ENCODE measurements at places on chromosomes 6 and 20.
A peak's percentile ranks its signal among the peaks of the same experiment; 100 is the strongest.

DNA sequence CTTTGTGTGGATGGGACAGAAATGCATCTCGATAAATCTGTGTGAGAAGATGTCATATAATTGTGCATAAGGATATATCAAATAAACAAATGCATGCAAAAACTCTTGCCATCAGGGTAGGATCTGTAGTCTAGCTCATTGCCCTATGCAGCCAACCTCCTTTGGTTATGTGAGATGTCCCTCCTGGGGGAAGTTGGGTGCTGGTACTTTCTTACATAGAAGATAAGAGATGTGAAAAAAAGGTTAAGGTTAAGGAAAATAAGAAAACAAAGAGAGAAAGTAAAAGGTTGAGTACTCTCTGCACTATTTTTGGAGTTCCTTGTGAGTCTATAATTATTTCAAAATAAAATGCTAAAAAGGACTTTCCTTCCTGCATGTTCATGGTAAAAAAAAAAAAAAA lies 30.4 kb downstream of the ZDHHC14 start:
- no peaks in the 10 kb centered on the region for H3K36me3 ChIP-seq
- H3K27me3 ChIP-seq = no peaks in the 10 kb centered on the region
- no peak overlapping the region for H3K4me3 ChIP-seq
- no peak for DNase-seq
- no peak overlapping the region for H3K27ac ChIP-seq
- H3K4me1 ChIP-seq = no peaks in the 10 kb centered on the region

GRCh38 chr20:31543966-31544598 lies 29.8 kb downstream of the HM13 start:
- no peaks in the 10 kb centered on the region for H3K27me3 ChIP-seq
- DNase-seq = no peak
- no peak overlapping the region for H3K4me3 ChIP-seq

DNA sequence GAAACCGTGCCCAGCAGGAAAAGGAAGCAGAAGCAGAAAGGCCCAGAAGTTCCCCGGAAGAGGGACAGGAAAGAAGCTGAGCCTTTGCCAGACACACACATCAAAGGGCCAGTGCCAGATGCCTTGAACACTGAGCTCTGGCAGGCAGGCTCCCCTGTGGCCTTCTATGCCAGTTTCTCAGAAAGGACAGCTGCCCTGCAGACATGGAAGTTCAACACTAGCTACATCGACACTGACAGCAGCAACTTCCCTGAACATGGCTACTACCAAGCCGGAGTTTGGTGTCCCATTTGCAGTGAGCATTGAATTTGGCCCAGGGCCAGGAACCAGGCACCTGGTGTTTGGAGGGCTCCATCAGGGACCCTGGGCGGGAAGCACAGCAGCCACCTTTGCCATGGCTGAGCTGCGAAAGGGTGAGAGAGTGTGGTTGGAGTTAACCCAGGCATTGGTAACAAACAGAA lies 8.0 kb upstream of the RAET1E start:
- DNase-seq = no peak
- H3K4me1 ChIP-seq = no peaks in the 10 kb centered on the region
- no peak overlapping the region for H3K4me3 ChIP-seq

DNA sequence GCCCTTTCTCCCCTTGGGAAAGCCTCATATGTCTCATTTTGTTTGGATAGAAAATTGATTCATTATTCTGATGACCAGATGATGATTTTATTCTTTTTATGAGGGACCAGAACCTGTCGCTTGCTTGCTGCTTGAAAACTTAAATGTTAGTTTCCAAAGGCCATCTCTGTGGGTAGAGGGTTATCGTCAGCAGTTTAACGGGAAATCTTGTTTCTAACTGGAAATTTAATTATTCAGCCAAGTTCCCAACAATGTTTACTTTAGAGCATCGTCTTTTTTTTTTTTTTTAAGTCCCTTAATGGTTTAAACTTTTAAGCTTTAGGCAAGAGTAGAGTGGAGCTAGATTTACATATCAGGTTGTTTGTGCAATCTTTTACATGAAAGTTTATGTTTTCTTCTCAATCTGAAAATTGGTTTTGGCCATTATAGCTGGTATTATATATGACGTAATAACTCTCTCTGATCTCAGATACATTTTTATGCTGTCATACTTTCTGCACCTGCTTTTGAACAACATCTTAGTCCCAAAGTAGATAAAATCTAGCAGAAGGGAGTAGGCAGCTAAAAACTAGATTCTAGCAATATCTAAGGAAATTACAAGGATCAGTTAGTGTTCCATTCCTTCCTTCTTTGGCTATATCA lies 93.9 kb downstream of the FOXO3 start:
- H3K27me3 ChIP-seq = no peaks in the 10 kb centered on the region
- no peaks in the 10 kb centered on the region for H3K36me3 ChIP-seq
- H3K4me1 ChIP-seq = peaks cover 6% of the 10 kb centered on the region

DNA sequence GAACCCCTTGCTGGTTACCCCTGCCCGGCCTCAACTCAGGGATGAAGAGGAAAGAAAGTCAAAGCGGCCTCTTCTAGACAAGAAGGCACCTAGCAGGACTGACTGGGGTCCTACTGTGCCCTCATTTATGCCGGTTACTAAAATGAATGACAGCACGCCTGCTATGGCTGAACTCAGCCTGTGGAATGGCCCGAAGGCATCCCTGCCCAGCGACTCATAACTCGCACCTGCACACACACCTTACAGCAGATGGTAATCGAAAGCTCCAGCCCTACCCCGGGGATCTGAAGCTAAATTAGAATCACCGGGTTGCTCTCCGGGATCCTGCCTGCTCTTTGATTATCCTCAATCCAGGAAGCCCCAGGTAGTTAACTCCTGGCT lies 747 bp upstream of the TXNDC5 start:
- peaks cover 16% of the 10 kb centered on the region for H3K4me1 ChIP-seq
- no peak for DNase-seq
- no peaks in the 10 kb centered on the region for H3K27me3 ChIP-seq
- H3K36me3 ChIP-seq = no peaks in the 10 kb centered on the region

DNA sequence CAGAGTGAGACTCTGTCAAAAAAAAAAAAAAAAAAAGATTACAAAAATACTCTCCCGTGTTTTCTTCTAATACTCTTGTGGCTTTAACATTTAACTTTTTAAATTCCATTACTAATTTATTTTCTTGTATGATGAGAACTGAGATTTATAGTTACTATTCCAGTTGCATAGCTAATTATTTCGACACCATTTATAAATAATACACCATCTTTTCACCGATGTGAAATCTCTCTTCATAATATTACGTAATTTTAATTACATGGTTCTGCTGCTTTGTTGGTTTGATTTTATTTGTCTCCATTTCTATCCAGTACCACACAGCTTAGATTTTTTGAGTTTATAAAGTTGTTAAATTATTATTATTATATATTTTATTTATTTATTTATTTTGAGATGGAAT lies 42.0 kb upstream of the TMEM217 start:
- no peaks in the 10 kb centered on the region for H3K4me1 ChIP-seq
- DNase-seq = no peak
- H3K27ac ChIP-seq = no peak overlapping the region
- no peak overlapping the region for H3K4me3 ChIP-seq

DNA sequence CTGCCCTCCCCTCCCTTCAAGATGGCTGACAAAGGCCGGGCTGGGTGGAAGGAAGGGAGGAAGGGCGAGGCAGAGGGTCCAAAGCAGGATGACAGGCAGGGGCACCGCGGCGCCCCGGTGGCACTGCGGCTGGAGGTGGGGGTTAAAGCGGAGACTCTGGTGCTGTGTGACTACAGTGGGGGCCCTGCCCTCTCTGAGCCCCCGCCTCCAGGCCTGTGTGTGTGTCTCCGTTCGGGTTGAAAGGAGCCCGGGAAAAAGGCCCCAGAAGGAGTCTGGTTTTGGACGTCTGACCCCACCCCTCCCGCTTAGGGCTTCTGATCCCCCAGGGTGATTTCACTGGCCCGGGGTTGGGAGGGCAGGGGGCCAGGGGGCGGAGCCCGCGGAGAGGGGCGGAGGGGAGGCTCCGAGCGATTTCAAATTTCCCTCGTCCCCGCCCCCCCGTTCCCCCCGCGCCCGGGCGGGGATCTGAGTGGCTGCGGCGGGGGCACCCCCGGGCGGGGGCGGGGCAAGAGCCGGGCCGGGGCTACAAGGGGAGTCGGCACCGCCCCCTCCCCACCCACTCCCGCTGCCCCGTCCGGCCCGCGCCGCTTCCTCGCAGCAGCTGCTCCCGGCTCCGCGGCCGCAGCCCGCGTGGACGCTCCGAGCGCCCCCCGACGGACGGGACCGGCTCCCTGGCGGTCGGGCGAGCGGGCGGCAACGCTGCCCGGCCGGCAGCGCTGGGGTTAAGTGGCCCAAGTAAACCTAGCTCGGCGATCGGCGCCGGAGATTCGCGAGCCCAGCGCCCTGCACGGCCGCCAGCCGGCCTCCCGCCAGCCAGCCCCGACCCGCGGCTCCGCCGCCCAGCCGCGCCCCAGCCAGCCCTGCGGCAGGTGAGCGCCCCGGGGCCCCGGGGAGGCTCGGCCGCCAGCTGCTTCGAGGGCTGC lies at the start of gene DNMT3B:
DNMT3B (plus strand) TSS at position 555 of the 923 bp plus-strand sequence. CDS start 17,939 bp downstream, outside the sequence.
- DNase-seq = peak; percentile 68
- no peaks in the 10 kb centered on the region for H3K36me3 ChIP-seq
- no peaks in the 10 kb centered on the region for H3K27me3 ChIP-seq
- peak within 1 kb of the TSS; percentile 65 for H3K4me3 ChIP-seq
- peaks cover 12% of the 10 kb centered on the region for H3K4me1 ChIP-seq
- peak within 1 kb of the TSS; percentile 76 for H3K27ac ChIP-seq

GRCh38 chr6:96542702-96543101 lies 20.2 kb upstream of the FHL5 start:
- no peak overlapping the region for H3K27ac ChIP-seq
- no peaks in the 10 kb centered on the region for H3K4me1 ChIP-seq
- H3K36me3 ChIP-seq = peaks cover 28% of the 10 kb centered on the region
- H3K27me3 ChIP-seq = no peaks in the 10 kb centered on the region
- no peak for DNase-seq
- H3K4me3 ChIP-seq = no peak overlapping the region

- H3K4me1 ChIP-seq = no peaks in the 10 kb centered on the region
- no peaks in the 10 kb centered on the region for H3K36me3 ChIP-seq
- no peaks in the 10 kb centered on the region for H3K27me3 ChIP-seq
These were observed 97.6 kb downstream of the MRPL14 start for GRCh38 chr6:44029444-44030185.

DNA sequence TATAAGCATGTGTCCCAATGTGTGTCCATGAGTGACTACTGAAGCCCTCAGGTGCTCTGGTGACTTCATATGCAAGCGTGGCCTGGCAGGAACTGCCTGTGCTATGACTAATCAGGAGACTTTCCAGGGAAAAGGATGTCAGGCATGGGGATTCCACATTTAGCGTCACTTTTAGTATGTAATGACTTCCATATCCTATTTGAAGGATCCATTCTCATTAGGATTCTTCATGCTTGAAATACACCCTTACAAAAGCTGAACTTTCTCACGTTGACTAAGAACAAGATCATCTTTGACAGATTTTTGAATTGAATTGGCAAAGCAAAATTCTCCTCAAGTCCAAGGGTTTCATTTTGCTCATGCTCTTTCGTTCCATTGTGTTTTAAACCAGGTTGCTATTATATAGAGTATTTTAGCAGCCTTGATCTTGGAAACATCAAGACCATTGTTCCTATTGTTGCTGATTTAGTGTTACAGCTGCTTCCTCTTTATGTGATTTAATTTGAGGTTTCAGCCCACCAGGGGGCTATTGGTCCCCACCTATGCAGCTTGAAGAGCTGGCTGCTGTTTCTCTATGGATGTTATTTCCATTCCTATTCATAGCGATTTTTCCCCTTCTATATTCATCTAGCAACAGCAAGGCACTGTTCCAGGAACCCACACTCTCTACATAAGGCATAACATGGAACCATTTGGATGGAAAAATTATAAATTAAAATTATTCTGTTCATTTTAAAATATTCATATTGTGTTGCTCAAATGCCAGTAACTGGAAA lies 418.6 kb downstream of the CDKAL1 start:
- no peak overlapping the region for H3K27ac ChIP-seq
- H3K36me3 ChIP-seq = peaks cover 3% of the 10 kb centered on the region
- no peak overlapping the region for H3K4me3 ChIP-seq

GRCh38 chr6:11467364-11467763 lies 70.2 kb upstream of the TMEM170B start:
- H3K27ac ChIP-seq = no peak overlapping the region
- no peaks in the 10 kb centered on the region for H3K27me3 ChIP-seq
- no peaks in the 10 kb centered on the region for H3K36me3 ChIP-seq
- H3K4me1 ChIP-seq = no peaks in the 10 kb centered on the region
- H3K4me3 ChIP-seq = no peak overlapping the region

DNA sequence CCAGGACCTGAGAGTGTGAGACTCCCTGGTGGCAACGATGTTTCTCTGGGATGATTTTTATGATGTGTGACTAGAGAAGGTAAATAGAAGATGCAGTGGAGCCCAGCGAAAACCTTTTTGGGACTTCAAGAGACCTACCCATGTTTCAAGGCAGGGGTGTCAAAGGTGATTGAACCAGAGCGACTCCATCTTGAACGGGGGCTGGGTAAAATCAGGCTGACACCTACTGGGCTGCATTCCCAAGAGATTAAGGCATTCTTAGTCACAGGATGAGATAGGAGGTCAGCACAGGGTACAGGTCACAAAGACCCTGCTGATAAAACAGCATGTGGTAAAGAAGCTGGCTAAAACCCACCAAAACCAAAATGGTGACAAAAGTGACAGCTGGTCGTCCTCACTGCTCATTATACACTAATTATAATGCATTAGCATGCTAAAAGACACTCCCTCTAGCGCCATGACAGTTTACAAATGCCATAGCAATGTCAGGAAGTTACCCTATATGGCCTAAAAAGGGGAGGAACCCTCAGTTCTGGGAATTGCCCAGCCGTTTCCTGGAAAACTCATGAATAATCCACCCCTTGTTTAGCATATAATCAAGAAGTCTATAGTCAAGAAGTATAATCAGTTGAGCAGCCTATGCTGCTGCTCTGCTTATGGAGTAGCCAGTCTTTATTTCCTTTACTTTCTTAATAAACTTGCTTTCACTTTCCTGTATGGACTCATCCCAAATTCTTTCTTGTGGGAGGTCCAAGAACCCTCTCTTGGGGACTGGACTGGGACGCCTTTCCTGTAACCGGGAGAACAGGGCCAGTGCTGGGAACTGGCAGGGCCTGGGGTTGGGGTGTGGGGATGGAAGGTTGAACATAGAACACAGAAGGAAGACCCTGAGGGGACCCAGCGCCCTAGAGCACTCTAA lies 526.4 kb downstream of the QKI start:
- H3K27me3 ChIP-seq = peaks cover 7% of the 10 kb centered on the region
- H3K27ac ChIP-seq = no peak overlapping the region
- DNase-seq = no peak
- H3K4me1 ChIP-seq = no peaks in the 10 kb centered on the region

DNA sequence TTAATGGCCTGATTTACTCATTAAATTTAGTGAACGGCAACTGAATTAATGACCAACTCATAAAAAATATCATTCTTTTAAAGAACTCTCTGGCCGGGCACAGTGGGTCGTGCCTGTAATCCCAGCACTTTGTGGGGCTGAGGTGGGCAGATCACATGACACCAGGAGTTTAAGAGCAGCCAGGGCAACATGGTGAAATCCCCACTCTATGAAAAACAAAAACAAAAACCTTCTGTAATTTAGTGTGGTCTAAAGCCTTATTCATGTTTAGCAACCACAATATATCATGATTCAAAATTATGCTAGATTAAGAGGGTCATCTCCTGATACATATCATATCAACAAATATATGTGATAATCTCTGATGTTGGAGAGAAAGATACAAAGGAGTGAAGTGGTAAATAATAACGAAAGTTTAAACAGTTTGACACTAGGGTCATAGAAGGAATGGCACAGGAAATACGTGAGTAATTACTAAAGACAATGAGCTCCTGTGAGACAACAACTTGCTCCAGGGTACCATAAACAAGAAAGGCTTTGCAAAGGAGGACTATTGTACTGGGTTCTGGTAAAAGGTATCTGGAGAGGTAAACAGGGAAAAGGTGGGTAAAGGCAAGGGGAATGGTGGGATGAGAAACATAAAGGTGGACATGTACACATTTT lies 5.7 kb downstream of the ELOVL4 start:
- H3K27me3 ChIP-seq = no peaks in the 10 kb centered on the region
- no peak overlapping the region for H3K27ac ChIP-seq
- H3K4me3 ChIP-seq = no peak overlapping the region
- H3K4me1 ChIP-seq = peaks cover 8% of the 10 kb centered on the region
- H3K36me3 ChIP-seq = no peaks in the 10 kb centered on the region

Measured in CD8-positive, alpha-beta memory T cell (primary cell).